ENCODE measurements at places on chromosomes 12 and 14. TPM values are rescaled to one million over a fixed set of nuclear protein-coding genes. Genes with fewer than 3 reads are reported as not detected.

HOXC9 gene
- total RNA-seq, result 0.19 TPM

TAS2R7 gene
- not detected for total RNA-seq

LETMD1 gene
- 34.3 TPM for total RNA-seq

TSPAN19 gene
- not detected for total RNA-seq

PRB2 gene
- total RNA-seq, result not detected

APAF1 gene
- 14.0 TPM for total RNA-seq

NKX2-1 gene
- total RNA-seq, result not detected

DNA sequence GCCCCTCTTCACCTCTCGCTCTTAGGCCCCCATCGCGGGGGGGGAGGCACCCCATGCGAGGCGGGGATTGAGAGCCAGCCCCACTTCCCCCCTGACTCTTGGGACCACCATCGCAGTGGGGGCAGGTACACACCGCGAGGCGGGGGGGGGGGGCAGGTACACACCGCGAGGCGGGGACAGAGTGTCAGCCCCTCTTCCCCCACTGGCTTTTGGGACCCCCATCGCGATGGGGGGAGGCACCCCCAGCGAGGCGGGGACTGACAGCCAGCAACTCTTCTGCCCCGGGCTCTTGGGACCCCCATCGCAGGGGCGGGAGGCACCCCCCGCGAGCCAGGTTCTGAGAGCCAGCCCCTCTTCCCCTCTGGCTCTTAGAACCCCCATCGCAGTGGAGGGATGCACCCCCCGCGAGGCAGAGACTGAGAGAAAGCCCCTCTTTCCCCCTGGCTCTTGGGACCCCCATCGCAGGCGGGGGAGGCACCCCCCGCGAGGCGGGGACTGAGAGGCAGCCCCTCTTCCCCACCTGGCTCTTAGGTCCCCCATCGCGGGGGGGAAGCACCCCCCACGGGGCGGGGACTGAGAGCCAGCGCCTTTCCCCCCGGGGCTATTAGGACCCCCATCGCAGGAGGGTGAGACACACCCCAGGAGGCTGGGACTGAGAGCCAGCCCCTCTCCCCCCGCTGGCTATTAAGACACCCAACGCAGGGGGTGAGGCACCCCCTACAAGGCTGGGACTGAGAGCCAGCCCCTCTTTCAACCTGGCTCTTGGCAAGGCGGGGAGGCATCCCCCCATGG, 196.5 kb upstream of the PZP start:
- DNase-seq, result no peak
- H3K36me3 ChIP-seq, result no peaks in the 10 kb centered on the region
- H3K4me3 ChIP-seq, result no peak overlapping the region
- no peak overlapping the region for H3K27ac ChIP-seq
- H3K27me3 ChIP-seq, result no peaks in the 10 kb centered on the region

DNA sequence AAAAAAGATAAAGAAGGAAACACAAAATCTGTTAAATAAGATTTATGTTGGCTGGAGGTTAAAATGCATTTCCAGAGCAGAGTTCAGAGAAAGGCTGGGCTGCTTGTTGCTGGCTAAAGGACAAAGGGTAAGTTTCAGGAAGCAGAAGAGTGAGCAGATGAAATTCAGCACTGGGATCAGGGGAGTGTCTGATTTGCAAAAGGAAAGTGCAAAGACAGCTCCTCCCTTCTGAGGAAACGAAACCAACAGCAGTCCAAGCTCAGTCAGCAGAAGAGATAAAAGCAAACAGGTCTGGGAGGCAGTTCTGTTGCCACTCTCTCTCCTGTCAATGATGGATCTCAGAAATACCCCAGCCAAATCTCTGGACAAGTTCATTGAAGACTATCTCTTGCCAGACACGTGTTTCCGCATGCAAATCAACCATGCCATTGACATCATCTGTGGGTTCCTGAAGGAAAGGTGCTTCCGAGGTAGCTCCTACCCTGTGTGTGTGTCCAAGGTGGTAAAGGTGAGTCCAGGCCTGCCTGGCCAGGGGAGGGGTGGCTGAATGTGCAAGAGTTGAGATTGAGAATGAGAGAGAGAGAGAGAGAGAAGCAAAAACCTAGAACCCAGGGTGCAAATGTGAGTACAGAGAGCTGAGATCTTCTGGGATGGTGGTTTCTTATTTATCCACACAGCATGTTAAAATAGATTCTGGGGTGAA, at the start of gene OAS1:
Gene OAS1, plus strand, starts transcription at position 251 of the 703 bp plus-strand sequence. Its CDS starts 78 bp downstream, at position 329.
- no peaks in the 10 kb centered on the region for H3K36me3 ChIP-seq
- H3K4me3 ChIP-seq, result no peak within 1 kb of the TSS
- H3K4me1 ChIP-seq, result no peaks in the 10 kb centered on the region
- peak; percentile 8 for DNase-seq

GRCh38 chr14:59847711-59848110, 22.9 kb downstream of the RTN1 start:
- H3K27me3 ChIP-seq, result no peaks in the 10 kb centered on the region
- no peak overlapping the region for H3K4me3 ChIP-seq
- DNase-seq, result no peak
- H3K36me3 ChIP-seq, result no peaks in the 10 kb centered on the region

- H3K36me3 ChIP-seq, result no peaks in the 10 kb centered on the region
- H3K4me1 ChIP-seq, result no peaks in the 10 kb centered on the region
- no peaks in the 10 kb centered on the region for H3K27me3 ChIP-seq
Measured at GRCh38 chr14:80901260-80901659, 40.3 kb downstream of the CEP128 start.

DNA sequence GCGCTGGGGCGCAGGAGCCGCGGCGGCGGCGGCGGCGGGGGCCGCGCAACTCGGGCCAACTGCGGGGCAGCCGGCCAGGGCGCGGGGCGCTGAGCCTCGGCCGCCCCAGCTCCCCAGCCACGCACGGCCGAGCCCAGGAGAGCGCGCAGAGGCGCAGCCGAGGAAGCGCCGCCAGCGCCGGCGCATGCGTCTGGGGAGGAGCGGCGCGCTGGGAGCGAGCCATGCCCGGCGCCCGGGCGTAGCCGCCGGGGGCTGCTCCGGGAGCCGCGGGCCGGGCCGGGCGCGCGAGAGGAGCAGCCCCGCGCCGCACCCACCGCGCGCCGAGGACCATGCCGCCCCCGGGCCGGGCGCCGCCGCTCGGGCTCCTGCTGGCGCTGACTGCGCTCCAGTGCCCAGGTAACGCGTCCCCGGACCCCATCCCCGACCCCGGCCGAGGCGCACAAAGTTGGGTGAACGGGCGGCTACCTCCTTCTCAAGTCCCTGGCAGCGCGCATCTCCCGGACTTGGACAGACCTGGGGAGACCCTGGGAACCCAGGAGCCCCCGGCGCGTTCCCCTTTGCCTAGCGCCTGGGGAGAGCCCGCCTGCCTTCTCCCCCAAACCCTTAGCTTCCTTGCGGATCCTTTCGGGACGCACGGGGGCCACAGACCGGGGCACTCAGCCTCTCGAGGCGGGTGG, 121.4 kb downstream of the AACS start:
- peaks cover 16% of the 10 kb centered on the region for H3K27me3 ChIP-seq
- no peak overlapping the region for H3K4me3 ChIP-seq
- peaks cover 4% of the 10 kb centered on the region for H3K4me1 ChIP-seq
- H3K27ac ChIP-seq, result no peak overlapping the region

DNA sequence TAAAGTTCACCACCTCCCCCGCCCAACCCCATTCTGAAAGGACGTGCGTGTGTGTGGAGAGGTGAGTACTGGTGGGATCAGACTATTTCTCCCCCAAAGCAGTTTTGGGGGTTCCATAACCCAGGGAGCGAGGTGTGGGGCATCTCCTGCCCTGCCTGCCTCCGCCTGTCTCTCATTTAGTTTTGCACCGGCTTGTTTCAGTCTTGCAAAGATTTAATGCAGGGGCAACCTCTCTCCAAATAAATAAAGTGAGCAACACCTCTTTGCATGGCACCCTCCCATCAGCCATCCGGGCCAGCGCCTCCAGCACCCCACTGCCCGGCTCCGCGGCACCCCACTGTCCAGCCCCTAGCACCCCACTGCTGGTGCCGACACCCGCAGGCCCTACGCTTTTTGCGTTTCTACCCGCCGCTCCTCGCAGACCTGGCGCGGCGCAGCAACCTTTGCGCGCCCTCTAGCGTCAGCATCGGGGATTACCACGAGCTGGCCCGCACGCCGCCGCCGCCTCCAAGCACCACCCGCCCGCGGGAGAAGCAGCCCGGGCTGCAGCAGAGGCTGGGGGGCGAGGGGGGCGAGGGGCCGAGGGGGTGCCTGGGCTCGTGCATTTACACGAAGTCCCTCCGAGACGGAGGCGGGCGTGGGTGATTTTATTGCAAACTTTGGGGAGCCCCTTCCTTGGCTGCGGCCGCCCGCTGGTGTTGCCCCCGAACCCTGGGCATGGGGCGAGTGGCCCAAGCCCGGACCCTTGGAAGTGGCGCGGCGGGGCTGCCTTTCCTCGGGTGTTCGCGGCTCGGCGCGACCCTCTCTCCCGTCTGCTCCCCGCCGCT, 55.8 kb upstream of the VRK1 start:
- H3K4me3 ChIP-seq, result peak overlapping the region; percentile 48
- peak; percentile 21 for DNase-seq
- H3K27me3 ChIP-seq, result no peaks in the 10 kb centered on the region
- H3K4me1 ChIP-seq, result no peaks in the 10 kb centered on the region
- no peak overlapping the region for H3K27ac ChIP-seq
- no peaks in the 10 kb centered on the region for H3K36me3 ChIP-seq

DNA sequence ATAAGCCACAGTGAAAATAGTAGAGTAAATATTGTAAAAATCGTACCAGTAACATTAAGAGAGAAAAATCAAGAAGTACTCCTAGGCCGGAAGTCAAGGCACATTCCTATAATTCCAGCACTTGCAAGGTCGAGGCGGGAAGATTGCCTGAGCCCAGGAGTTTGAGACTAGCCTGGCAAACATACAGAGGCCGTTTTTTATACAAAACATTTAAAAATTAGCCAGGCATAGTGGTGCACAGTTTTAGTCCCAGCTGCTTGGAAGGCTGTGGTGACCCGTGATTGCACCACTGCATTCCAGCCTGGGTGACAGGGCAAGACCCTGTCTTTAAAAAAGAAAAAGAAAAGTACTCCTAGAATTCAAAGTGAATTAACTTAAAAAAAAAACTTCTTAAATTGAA, 341.8 kb downstream of the C12orf50 start:
- no peaks in the 10 kb centered on the region for H3K36me3 ChIP-seq
- H3K4me3 ChIP-seq, result no peak overlapping the region
- H3K4me1 ChIP-seq, result no peaks in the 10 kb centered on the region

DNA sequence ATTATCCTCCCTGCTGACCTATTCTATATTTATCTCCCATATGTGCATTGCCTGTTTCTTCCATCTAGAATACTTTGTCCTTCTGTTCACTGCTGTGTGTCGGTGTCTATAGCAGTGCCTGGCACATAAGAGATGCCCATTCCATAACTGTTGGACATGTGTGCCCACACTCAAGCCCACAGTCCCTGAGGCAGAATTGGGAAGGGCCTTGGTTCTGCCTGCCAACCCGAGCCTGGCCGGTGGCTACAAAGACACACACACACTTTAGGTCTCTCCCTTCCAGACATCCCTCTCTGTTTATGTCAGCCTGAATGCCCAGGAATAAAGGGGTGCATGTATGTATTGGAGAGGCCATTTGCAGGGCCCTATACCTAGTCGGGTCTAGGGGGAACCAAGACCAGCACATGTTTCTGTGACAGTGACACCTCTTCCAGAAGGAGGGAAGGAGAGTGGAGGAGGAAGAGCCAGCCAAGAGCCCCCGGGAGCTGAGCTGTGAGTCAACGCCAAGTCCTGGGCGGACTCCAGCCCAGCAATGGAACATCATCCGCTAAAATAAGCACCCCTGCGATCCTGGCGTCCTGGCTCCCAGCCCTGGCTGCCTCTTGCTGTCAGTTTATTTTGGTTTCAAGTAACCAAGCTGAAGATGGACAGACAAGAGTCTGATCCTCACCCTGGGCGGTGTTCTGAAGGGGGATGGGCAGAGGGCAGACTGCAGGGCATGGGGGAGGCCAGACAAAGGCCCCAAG, 4.3 kb upstream of the ASB2 start:
- no peaks in the 10 kb centered on the region for H3K4me1 ChIP-seq
- H3K4me3 ChIP-seq, result no peak overlapping the region
- DNase-seq, result no peak
- no peaks in the 10 kb centered on the region for H3K27me3 ChIP-seq
- H3K36me3 ChIP-seq, result no peaks in the 10 kb centered on the region

DNA sequence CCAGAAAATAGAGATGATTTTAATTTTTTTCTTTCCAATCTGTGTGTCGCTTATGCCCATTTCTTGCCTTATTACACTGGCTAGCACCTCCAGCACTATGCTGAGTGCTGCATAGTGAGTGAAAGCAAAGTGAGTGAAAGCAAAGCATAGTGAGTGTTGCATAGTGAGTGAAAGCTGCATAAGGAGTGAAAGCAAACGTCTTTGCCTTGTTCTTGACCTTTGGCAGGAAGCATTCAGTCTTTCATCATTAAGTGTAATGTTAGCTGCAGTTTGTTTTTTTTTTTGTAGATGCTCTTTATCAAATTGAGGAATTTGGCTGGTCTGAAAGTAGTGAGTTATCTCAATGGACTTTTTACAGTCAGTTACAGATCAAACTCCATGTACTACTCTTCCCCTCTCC, 6.9 kb upstream of the CORO1C start:
- H3K4me3 ChIP-seq, result no peak overlapping the region
- DNase-seq, result no peak
- no peak overlapping the region for H3K27ac ChIP-seq
- H3K4me1 ChIP-seq, result peaks cover 9% of the 10 kb centered on the region
- no peaks in the 10 kb centered on the region for H3K27me3 ChIP-seq

GRCh38 chr14:89767131-89767530, 187.4 kb downstream of the EFCAB11 start:
- no peak overlapping the region for H3K4me3 ChIP-seq
- H3K27ac ChIP-seq, result no peak overlapping the region
- DNase-seq, result no peak
- H3K36me3 ChIP-seq, result no peaks in the 10 kb centered on the region
- H3K4me1 ChIP-seq, result no peaks in the 10 kb centered on the region
- H3K27me3 ChIP-seq, result no peaks in the 10 kb centered on the region

- peaks cover 3% of the 10 kb centered on the region for H3K4me1 ChIP-seq
- no peaks in the 10 kb centered on the region for H3K36me3 ChIP-seq
- no peak overlapping the region for H3K4me3 ChIP-seq
- no peak overlapping the region for H3K27ac ChIP-seq
Measured at GRCh38 chr12:57474862-57475261, 4.8 kb downstream of the ARHGAP9 start.

DNA sequence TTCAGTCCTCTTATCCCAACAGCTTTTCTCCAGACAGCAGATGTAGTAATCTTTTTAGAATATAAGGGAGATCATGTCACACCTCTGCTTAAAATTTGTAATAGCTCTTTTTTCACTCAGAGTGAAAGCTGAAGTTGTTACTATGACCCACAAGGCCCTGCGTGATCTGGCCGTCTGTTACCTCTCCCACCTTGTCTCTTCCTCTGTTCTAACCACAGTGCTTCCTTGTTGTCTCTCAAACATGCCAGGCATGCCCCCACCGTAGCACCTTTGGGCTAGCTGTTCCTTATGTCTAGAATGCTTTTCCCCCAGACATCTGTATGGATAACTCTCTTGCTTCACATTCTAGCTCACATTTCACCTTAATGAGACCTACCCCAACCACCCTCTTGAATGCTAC, 6.5 kb downstream of the NECAP1 start:
- H3K27ac ChIP-seq, result no peak overlapping the region
- peaks cover 8% of the 10 kb centered on the region for H3K4me1 ChIP-seq
- peaks cover 14% of the 10 kb centered on the region for H3K36me3 ChIP-seq
- H3K4me3 ChIP-seq, result no peak overlapping the region

Data from pancreas (tissue), 10 donors.